ENCODE measurements at places on chromosomes 2 and 18.

DNA sequence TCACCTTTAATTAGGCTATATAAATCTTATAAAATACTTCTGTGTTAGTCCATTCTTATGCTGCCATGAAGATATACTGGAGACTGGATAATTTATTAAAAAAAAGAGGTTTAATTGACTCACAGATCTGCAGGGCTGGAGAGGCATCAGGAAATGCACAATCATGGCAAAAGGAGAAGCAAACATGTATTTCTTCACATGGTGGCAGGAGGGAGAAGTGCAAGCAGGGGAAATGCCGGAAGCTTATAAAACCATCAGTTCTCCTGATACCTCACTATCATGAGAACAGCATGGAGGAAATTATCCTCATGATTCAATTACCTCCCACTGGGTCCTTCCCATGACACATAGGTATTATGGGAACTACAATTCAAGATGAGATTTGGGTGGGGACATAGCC lies 504.4 kb downstream of the RIT2 start:
- DNase-seq = no peak

GRCh38 chr2:232776435-232776834 lies at the start of gene KCNJ13:
KCNJ13 (minus strand) TSS chr2:232776565; CDS start chr2:232771362, 5,203 bp downstream.
- DNase-seq = no peak

GRCh38 chr2:148519013-148519412 lies 125.5 kb upstream of the EPC2 start:
- DNase-seq = peak; percentile 57

DNA sequence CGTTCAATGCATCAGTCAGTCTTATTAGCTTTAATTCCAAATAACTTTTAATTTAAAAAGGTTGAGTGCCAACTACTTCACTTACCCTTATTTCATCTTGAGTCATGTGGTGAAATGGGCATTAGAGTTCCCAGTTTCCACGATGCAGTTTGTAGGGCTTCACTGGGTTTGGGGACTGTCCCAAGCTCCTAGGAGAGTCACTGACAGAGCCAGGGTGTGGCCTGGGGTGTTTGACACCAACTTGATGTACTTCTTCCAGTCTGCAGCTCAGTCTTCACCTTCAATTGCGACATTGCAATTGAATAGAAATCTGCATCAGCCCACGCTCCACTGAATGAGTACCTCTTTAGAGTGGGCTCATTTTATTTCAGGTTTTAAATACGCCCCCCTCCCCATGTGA lies 165.3 kb downstream of the ARL4C start:
- no peak for DNase-seq

DNA sequence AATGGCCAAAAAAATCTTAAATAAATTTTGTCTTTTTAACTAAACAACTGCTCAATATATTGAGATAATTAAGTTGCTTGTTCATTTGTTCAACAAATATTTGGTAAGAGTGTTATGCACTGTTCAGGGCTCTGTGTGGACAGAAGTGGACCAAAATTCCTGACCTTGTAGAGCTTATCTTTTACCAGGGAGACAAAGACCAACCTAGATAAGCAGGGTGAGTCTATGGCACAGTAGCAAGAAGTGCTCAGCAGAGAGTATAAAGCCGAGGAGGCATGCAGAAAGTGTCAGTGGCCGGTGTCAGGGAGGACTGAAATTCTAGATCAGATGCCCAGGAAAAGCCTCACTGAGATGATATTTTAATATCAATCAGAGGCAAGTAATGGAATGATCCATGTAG lies 2.6 kb downstream of the RAB27B start:
- DNase-seq = no peak

GRCh38 chr2:237466211-237466610 lies 20.8 kb upstream of the MLPH start:
- DNase-seq = no peak

GRCh38 chr2:123720760-123721159 lies 304.3 kb upstream of the CNTNAP5 start:
- no peak for DNase-seq

DNA sequence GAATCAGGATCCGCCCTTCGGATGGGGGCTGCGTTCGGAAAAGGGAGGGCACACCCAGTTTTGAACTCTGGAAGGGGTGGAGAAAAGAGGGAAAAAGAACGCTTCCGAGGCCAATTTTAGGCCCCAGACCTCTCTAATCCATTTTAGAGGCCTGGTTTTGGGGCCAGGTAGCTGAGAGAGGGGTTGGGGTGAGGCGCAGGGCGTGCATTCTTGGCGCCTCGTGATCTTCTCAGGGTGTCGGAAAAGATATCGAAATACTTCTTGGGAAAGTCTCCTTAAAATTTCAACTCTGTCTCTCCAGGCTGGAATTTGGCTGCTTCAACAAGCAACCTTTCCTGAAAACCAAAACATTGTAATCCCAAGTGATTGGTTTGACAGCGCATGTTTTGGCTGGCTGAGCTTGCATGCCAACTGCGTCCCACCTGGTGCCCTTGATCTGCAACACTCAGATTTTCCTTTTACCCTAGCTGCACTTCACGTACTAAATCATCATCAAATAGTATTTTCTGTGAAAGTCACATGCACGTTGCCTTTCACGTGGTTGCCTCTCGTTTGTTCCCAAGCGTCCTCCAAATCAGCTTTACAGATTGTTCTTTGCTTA lies 864 bp upstream of the XPO1 start:
- no peak for DNase-seq

GRCh38 chr2:27587025-27587424 lies 4.2 kb downstream of the ZNF512 start:
- DNase-seq = no peak

GRCh38 chr2:85963068-85963467 lies 74.3 kb upstream of the ST3GAL5 start:
- no peak for DNase-seq

GRCh38 chr2:215772634-215773563 lies 240.5 kb downstream of the MREG start:
- DNase-seq = no peak

GRCh38 chr18:75500545-75500944 lies 73.0 kb upstream of the SMIM21 start:
- no peak for DNase-seq

- DNase-seq = no peak
Measured at GRCh38 chr18:56627991-56628390, 10.4 kb downstream of the TXNL1 start.

DNA sequence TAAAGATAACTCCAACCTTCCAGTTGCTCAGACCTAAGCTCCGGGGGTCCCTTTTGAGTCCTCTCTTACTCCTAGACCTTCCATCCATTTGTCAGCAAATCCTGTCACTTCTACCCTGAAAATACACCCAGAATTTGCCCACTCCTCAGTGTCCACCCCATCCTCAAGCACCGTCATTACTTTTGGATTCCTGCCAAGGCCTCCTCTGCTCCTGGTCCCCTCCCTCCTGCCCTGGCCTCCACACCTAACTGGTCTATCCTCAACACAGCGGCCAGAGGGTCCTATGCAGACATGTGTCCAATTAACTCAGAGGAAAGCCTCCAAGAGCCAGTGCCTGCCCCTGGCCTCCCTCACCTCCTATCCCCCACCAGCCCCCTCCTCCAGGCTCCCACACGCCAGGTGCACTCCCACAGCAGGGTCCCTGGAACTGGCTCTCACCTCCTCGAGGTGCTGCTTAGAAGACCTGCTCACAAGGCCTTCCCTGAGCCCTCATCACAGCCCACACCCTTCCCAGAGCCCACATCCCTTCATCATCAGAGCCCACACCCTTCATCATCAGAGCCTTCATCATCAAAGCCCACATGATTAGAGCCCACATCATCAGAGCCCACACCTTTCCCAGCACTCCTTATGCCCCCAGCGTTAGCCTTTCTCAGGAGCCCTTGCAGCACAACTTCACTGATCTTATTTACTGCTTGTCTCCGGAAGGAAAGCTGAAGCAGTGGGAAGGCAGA lies 20.4 kb downstream of the FAM178B start:
- DNase-seq = no peak
